ENCODE measurements at places on chromosomes 5 and 9. TPM values are rescaled to one million over a fixed set of nuclear protein-coding genes. Genes with fewer than 3 reads are reported as not detected.

GRCh38 chr5:151605559-151605958 lies 14.4 kb upstream of the FAT2 start:
- no peak for DNase-seq

PLPP7 gene
- 4.1 TPM for total RNA-seq

GRCh38 chr5:167255926-167256325 lies 1035.5 kb upstream of the WWC1 start:
- DNase-seq: no peak

PDE8B gene
- total RNA-seq: 2.9 TPM

DNA sequence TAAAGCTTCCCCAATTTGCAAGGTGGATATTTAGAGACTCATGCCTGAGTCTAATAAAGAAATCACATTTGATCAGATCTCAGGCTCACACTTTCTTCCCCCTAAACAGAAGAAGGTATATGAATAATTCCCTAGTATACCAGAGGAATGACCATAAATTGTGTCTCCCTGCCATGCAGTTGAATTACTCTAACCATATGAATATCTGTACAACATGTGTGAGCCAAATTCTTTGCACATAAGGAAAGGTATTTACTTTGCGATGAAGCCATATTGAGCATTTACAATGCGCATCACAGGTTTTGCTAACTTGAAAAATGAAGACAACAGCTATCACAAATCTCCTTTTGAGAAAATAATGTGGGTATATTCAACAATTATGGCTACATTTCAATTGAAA lies 479.4 kb downstream of the NR2F1-AS1 start:
- DNase-seq: no peak
